ENCODE measurements at places on chromosomes 1 and 21.

DNA sequence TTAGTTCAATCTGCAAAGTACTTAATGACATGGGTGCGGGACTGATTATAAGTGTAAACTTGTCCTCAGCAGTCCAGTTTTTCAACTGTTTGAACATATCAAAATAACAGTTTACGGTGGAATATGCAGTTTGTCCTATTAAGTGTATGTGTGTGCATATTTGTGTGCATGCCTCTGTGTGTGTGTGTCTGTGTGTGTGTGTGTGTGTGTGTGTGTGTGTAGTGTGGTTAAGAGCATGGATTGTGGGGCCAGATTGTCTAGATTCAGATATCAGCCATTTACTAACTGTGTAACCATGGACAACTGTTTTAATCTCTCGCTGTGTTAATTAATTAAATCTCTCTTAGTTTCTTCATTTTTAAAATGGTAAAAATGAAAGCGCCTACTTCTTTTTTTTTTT, 39.0 kb downstream of the NEXN start:
- no peak for DNase-seq

- DNase-seq: no peak
Measured at GRCh38 chr1:26857473-26858060, 5.4 kb upstream of the SFN start.

DNA sequence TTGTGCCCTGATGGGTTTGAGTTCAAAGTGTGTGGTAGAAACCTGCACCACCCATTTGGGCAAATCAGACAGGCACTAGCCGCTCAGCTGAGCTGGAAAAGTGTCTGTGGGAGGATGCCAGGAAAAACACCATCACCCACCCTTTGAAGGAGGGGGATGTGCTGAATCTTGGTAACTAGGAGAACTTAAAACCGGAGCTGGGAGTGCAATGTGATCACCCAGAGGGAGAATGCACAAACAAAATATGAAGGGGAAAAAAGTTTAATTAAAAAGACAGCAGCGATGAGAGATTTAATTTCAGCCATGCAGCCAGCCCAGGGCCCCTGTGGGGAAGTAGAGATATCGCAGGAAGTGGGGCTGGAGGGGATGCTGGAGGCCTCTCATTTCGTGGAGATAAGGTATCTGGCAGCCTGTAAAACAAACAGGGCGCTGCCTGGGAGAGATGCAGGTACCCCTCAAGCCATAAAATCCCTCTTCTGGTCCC, 86.8 kb upstream of the BCAR3 start:
- DNase-seq: no peak

- DNase-seq: peak; percentile 65
Measured at GRCh38 chr1:228734881-228735801, at the start of gene RHOU. RHOU (plus strand) TSS chr1:228735479; CDS start chr1:228735743, 264 bp downstream.

DNA sequence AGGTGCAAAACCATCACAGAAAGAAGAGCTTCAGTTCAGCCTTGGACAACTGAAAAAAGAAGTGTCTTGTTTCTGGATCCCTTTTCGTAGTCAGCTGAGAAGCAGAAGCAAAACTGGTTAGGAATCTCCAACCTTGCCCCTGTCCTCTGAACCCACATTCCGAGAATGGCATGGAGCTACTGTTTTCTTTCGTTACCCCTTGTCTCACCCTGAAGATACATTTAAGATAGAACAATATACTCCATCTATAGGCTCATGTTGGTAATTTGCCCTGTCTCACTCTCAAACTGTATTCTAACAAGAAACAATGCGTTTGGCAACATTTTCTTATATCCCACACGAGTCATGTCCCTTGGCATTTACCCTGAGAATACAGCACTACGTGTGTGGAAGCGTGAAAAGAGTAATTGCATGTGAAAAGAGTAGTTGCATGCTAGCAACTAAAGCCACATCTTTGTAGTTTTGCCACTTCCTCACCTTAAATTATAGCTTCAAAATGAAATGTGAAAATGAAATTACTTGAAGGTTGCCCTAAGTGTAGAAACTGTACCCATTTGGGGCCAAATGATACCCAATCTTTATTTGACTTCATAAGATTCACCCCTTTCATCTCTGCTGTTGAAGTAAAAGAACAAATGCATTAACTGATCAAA, 5.3 kb downstream of the SLAMF7 start:
- no peak for DNase-seq

- no peak for DNase-seq
Measured at GRCh38 chr1:3685222-3685621, 32.9 kb downstream of the TP73 start.

DNA sequence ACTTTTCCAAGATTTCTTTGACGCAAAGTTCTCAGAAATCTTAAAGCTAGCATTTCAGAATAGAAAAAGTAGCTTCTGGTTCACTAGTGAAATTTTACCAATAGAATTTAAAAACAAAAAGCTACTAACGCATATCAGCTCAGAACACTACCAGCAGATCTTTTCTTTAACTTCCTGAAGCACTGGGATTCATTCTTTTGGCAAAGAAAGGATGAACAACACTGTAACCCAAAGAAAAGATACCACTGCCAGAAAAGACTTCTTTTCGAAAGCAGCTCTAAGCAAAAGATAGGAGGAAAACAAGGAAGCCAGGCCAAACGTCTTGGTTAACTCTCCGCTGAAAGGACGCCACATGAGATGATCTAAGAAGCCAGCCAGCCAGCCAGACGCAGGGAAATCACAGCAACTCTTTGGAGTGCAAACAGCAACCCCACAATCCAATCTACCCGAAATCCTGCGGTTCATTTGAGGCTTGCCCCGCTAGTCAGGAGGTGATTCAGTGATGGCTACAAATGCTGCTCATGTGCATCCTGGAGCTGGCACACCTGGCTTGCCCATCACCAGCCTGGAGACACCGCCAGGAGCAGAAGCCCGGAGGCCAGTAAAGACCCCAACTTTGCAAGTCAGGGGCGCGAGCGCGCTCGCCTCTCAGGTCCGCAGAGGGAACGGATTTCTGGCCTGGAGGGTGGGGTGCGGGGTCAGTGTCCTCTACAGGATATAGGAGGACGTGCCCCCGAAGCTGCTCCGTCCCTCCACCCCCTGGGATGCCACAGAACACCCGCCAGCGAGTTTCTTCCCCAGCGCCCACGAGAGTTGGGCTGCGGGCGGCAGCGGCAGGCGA, 812 bp downstream of the NBPF1 start:
- peak; percentile 77 for DNase-seq

DNA sequence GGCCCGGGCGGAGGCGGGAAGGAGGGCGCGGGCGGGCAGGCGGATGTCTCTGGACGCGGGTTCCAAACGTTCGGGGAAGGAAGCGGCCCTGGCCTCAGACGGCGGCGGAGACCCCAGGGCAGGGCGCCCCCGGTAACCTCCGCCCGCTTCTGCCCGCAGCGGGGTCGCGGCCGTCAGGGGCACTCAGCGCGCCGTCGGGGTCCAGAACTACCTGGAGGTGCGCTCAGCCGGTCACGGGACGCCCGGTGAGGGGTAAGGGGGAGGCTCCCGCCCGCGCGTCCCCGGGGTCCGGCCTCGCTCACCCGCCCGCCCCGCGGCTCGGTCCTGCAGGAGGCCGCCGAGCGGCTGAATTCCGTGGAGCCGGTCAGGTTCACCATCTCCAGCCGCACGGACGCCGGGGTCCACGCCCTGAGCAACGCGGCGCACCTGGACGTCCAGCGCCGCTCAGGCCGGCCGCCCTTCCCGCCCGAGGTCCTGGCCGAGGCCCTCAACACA, 406 bp downstream of the PUSL1 start:
- no peak for DNase-seq
